ENCODE measurements at places on chromosomes 2 and 18.

DNA sequence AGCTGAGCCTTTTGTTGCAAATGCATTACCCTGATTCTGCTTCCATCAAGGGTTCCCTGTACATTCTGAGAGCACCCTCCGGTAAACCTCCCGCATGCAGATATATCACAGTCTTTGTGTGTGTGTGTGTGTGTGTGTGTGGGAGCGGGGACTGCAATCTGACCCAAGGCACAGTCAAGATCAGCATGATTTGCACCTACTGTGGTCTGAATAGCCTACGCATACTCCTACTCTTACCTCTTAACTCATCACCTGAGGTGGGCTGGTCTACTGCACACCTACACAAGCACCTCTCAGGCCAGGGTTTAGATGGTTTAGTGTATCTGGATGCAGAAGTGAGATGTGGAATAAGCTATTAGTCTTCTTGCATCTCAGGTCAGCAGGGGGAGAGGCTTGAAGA lies 174.6 kb downstream of the FSHR start:
- DNase-seq: no peak

- DNase-seq: no peak
These were observed 11.0 kb upstream of the CBLN2 start for GRCh38 chr18:72555101-72555500.

DNA sequence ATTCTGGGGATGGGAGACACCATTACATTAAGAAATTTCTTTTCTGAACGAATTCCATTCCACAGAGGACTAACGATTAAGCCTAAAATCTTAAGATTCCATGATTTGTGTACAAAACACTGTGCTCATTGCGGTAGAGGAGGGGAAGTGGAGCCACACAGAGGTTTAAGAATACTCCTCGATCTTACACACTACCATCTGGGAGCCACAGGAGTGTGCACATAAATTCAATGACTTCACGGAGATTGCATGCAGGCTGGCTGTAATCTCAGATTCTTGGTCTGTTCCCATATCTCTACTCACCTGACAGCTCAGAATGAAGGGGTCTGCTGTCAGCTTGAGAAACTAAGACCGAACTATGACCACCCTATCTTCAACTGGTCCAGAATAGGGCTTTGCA lies 762 bp downstream of the VPS4B start:
- DNase-seq: no peak

DNA sequence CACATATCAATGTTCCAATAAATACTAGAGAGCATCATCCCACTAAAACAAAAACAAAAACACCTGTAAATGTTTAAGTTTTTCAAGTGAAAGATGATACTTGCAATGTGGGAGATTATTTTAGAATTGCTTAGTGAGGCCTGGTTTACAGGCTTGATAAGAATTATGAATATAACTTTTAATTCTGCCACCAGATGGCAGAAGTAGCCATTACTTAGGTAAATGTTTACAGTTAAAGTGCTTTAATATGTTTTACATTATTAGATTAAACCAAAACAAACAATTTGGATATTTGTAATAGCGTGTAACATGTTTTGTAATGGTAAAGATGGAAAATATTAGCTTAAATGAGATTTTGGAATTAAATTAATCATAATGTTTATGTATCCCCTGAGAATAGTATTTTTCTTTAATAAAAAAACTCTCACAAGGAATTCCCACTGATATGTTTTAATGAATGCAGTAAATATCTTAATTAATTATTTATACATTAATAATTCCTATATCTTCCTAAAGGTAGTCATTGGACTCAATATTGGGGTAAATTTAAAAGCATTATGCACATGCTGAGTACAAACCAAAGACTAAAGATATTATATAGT lies 522.0 kb downstream of the SPAG16 start:
- no peak for DNase-seq

- DNase-seq: no peak
These were observed 8.6 kb upstream of the C2orf42 start for GRCh38 chr2:70199320-70199864.

DNA sequence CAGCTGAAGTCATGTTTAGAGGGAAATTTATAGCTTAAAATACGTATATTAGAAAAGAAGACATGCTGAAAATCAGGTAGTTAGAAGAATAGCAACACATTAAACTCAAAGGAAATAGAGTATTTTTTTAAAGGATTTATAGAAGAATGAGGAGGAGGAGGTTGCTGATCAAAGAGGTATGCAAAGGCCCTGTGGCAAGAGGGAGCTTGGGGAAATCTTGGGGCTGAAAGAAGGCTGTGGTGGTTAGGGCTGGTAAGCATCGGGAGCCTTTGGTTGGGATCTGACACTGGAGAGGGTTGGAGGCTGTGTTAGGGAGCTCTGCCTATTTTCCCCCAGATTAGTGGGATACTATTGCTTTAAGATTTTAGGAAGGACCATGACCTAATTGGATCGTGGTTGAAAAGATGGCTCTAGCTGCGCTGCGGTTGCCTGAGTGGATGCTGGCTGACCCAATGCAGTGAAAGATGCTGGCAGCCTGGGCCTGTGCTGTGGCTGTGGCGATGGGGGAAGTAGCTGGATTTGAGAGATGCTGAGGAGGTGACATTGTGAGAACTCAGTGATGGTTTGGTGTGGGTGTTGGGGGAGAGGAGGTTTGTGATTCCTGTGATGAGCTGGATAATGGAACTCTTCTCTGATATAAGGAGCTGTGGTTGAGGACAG lies 11.7 kb downstream of the DGKD start:
- DNase-seq: no peak

GRCh38 chr2:85706063-85706462 lies 11.9 kb downstream of the GNLY start:
- no peak for DNase-seq

- no peak for DNase-seq
These were observed 1287.3 kb downstream of the CNTNAP5 start for GRCh38 chr2:125312342-125312741.

GRCh38 chr2:188478724-188479123 lies 187.1 kb downstream of the GULP1 start:
- DNase-seq: no peak

GRCh38 chr2:226788881-226789490 lies 10.6 kb downstream of the IRS1 start:
- no peak for DNase-seq

DNA sequence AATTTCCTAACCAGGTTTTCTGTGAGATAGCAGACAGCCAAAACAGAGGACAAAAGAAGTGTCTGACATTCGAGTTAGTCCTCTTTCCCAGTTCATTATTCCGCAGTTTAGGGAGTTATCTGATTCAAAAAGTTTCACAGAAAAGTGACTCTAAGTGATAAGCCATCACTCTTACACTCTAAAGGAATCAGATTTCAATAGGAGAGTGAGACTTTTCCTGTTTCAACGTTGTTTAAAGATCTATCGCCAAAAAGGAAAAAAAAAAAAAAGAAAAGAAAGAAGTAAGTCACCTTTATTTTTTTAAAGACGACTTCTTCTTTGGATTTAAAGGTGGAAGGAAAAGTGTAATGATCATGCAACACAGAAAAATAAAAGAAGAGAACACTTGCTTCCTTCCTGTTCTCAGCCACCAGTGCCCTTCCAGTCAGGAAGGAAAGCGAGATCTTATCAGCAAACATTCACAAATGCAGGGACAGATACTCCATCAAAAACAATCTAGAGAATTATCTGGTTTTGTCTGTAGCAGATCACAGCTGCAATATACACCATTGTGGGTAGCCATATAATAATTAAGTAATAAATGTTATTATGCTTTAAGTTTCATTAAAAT lies 49.8 kb downstream of the TFPI start:
- DNase-seq: no peak

- DNase-seq: no peak
These were observed 185.5 kb downstream of the MYCN start for GRCh38 chr2:16125614-16126516.

DNA sequence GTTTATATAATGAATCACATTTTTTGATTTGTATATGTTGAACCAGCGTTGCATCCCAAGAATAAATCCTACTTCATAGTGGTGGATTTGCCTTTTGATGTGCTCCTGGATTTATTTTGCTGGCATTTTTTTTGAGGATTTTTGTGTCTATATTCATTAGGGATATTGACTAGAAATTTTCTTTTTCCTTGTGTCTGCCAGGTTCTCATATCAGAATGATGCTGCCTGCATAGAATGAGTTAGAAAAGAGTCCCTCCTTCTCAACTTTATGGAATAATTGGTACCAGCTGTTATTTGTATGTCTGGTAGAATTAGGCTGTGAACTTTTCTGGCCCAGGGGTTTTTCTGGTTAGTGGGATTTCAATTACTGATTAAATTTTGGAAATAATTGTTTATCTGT lies 457.4 kb upstream of the DSEL start:
- DNase-seq: no peak

DNA sequence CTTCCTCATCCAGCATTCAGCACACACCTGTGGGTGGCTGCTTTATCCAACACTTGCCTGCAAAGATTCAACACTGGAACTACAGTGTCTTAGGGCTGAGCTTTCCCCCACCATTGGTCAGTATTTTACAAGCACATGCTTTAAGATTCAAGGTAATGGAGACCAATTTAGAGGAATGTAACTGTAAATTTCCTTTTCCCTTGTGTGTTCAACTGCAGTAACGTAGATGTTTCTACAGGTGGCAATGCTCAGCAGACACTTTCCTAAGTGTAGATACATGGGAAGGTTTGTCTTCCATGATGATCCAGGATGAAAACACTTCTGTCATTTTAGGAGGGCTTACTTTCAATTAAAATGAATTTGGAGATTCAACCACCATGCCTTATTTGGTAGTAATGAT lies 143.6 kb upstream of the PXDN start:
- no peak for DNase-seq

- DNase-seq: no peak
These were observed 97.1 kb downstream of the USP40 start for GRCh38 chr2:233469261-233470010.

GRCh38 chr2:113142290-113142689 lies 14.9 kb downstream of the IL1RN start:
- DNase-seq: no peak

- DNase-seq: no peak
These were observed 155.3 kb downstream of the MSH2 start for GRCh38 chr2:47558116-47558767.

DNA sequence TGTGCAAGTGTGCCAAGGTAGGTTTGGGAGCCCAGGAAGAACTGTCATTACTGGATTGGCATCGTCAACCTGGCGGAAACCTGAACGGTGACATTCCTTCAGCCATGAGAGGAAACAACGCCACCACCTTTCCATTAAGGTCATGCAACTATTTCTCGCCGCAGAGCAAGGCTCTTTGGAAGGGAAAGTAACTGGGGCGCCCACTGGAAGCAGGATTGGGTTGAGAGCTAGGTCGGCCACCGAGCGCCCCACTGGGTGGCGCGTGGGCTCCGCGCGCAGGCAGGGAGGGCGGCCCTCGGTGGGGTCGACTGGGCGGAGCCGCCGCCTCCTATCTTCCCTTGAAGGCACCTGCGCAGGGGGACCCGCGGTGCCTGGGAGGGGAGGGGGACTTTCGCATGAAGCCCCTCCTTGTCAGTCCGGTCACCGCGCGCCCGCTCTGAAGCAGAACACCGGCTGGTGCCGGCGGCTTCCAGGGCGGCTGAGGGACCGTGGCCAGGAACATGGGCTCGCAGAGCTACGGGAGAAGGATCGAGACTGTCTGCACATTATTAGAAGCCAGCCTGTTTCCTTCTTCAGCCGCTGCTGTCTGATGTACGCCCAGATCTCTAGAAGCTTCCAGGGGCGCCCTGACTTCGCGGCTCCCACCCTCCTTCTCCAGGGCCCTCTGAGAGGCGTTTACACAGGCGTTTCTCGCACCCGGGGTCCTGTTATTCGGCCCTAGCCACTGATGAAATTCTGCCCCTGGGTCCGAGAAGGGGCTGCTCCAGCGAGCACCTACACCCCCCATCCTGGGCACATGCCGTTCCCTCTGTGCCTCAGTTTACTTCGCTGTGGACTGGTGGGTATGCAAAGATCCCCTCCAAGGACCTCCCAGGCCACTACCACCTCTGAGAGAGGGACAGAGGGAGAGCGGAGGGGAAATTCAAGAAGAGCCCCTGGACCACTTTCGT lies 27.3 kb upstream of the MAL start:
- DNase-seq: no peak

- no peak for DNase-seq
These were observed 26.9 kb downstream of the EFEMP1 start for GRCh38 chr2:55896633-55897032.

DNA sequence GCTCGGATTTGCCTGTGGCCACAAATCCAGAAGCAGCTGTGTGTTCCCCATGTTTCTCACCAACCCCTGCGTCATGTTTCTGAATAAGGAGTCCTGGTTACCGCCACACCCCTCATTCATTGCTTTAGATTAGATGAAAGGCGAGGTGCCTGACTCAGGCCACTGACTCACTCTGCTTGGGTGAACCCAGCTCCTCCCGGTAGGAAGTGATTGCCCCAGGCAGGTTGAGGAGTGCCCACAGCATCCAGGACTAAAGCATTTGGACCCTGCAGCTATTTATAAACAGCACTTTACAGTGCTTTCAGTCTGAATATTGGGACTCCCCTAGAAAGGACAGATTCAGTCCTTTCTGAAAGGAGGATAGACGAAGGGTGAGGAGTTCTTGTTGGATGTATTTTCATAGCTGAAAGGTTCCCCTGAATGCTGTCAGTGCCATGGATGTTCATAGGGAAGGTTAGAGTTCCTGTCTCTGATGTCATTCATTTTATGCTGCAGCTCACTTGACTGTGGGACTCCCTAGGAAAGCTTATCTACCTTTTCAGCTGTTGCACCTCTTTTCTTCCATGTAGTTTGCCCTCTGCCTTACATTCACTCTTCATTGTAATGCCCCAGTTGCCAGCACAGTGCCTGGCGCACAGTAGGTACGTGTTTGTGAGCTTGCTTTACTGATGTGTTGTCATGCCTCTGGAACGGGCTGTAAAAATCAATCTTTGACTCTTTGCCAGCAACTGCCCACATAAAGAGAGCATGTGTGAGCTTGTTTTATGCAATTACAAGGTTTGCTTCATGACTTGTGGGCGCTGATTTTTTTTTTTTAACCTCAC lies 14.9 kb downstream of the ITGA6 start:
- DNase-seq: no peak

DNA sequence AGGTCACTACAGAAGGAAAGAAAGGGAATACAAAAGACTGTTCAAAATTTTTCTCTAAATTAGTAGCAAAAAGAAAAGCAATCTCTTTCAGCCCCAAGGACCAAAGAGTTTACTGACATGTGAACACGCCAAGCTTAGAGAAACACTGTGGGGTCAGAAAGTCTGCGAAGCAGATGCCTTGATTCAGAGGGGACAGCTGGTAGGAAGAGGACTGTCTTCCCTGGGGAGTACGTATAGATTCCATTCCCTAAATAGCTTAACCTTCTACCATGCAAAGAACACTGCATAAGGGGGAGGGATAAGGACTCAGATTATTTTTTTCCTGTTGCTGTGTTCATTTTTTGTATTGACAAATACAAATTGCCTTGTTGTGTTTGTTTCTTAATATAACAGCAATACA lies 96.1 kb downstream of the IRS1 start:
- no peak for DNase-seq

- no peak for DNase-seq
These were observed 59.7 kb downstream of the EPC2 start for GRCh38 chr2:148704247-148704646.
